ENCODE measurements at places on chromosomes 16 and 17. TPM values are rescaled to one million over a fixed set of nuclear protein-coding genes. Genes with fewer than 3 reads are reported as not detected.

GRCh38 chr17:43369986-43370385, 28.8 kb upstream of the ARL4D start:
- no peak for DNase-seq

- peak; percentile 14 for DNase-seq
Observed at GRCh38 chr17:8946476-8946875, 19.0 kb downstream of the PIK3R5 start.

- DNase-seq: no peak
Observed at GRCh38 chr16:3028716-3029319, 5.0 kb downstream of the THOC6 start.

- no peak for DNase-seq
Observed at GRCh38 chr17:27283060-27283459, 10.9 kb upstream of the WSB1 start.

DNA sequence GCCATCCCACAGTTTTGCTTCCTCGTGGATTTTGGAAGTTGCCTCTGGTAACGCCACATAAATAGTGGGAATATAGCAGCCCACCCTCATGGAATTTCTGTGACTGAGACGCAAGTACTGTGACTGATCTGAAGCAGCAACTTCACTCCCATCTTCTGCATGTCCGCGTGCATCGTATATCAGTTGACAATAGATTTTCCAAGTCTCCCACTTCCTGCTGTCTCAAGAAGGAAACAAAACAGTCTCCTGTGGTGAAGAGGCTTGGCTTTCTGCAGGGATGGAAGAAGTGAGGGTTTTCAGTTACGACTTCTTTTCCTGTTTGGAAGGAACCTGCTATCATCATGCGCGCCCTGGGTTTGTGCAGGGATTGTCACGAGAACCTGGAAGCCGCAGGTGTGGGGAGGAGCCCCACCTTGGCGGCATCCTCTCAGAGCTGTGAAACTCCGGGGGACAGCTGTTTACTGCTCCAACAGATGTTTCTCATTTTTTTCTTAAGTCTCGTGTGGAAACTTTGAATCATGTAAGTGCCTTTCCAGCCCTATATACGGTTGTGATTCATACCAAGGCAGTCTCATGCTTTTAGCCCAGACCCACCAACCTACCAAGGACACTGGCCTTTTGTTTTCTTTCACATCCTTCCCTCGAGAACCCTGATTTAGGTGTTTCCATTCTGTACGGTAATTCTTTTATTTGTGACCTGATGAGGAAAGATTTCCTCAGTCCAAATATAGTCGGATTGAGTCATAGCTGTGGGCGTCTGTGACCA, 57.5 kb downstream of the WIPI1 start:
- peak; percentile 61 for DNase-seq

GRCh38 chr16:31025339-31025738, 8.0 kb upstream of the STX4 start:
- DNase-seq: no peak

DNA sequence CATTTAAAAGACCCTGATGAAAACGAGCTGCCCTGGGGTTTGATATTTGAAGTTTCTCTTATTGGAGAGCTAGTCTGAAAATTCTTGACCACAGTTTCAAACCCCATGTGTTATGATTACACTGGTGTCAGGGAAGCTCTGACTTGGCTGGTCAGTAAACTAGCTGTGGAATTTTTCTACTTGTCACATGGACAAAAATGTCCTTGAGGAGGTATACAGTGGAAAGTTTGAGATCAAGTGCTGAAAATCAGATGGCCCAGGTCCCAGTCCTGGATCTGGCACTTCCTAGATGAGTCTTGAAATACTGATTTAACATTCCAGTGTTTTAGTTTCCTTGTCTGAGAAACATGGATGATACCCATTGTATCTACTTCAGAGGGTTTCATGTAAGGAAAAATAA, 30.7 kb upstream of the SOX9 start:
- peak; percentile 13 for DNase-seq

DNA sequence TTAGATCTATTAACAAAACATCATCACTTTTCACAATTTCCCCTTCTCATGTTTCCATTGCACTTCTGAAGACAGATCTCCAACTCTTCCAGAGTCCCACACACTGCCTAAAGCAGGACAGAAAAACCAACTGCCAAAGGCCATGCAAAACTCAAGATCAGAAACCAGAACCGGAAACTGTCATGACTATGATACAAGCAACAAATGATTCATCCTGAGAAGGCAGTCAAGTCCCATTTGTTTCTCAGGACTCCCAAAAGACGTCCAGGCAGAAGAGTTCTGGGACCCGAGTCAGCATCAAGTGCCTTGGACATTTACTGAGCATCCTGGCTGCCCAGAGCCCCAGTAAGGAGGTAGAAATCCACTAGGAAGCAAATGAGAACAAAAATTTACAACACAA, 38.8 kb downstream of the ERN1 start:
- DNase-seq: no peak

DNA sequence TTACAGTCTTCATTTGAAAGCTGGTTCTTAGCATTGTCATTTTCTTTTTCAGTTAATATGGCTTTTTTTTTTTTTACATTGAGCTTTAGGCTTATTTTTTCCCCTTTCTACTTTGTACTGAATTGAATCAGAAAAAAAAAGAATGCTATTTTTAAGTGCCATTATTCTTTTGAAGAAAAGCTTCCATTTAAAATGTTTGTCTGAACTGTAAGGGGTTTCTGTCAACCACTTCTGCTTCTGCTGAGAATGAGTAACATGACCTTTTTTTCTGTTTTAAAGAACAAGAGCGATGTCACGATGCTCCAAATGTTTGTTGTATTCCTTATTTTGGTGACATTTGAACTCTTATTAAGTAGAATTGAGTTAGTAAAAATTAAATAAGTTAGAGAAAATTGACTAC, 50.0 kb downstream of the MRTFB start:
- no peak for DNase-seq

DNA sequence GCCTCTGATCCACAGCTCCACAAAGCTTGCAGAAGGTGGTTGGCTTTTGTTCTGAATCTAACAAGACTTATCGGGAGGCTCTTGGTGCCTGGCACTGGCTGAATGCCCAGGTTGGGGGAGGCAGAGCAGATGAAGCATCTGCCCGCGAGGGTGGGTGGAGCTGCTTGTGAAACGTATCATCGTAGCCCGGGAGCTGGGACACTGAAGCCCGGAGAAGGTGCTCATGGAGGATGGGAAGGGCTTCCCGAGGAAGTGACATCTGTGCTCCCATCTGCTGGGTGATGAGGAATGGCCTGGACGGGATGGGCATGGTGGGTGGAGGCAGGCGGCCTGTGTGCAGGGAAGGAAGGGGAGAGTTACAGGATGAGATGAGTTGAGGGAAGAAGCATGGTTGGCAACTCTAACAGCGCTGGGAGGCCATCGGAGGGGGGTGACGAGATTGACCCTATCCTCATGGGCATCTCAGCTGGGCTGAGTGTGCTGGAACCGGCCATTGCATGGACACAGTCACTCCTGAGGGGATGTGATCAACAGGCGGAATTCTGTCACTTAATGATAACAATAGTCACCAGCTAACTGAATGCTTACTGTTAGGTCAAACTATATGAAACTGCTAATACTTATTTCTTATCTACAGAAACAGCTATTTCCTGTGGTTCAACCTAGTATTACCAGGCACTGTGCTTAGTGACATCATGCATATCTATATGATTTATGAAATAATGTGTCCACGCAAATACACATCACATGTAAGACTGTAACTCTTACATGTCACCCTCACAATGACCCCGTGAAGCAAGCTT, 102.7 kb downstream of the ABCC6 start:
- DNase-seq: no peak

- DNase-seq: no peak
Observed at GRCh38 chr16:162271-162991, 3.3 kb upstream of the HBM start.

- no peak for DNase-seq
Observed at GRCh38 chr17:67946513-67946912, 49.8 kb downstream of the C17orf58 start.

GRCh38 chr16:86498155-86498670, 12.1 kb upstream of the FOXF1 start:
- no peak for DNase-seq

GRCh38 chr16:67993207-67994039, 5.9 kb downstream of the DPEP2 start:
- DNase-seq: peak; percentile 85

DNA sequence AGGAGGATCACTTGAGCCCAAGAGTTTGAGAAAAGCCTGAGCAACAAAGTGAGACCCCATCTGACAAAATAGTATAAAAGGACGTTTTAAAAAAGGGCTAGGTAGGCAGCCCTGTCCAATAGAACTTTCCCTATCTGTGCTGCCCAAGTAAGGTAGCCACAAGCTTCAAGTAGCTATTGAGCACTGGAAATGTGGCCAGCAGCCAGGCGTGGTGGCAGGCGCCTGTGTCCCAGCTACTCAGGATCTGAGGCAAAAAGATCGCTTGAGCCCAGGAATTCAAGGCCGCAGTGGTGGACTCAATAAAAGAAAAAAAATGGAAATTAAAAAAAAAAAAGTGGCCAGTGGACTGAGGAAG, 1.5 kb upstream of the NQO1 start:
- DNase-seq: no peak

DNA sequence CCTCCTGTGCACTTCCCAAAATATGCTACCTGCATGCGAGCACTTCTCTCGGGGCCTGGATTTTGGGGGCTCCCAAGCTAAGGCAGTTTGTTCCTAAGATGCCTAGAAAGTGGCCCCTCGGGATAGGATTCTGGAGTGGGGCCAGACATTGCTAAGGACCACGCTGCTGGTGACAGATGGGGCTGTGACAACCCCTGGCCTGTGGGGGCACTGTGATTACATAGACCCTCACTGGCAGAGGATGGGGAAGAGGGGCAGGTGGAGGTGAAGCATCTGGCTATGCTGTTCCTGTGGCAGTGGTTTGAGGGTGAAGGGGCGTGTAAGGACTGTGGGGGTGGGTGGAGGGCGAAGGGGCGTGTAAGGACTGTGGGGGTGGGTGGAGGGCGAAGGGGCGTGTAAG, 128.4 kb downstream of the ENGASE start:
- no peak for DNase-seq

The AGRP gene
- total RNA-seq: not detected

The KRTAP9-3 gene
- not detected for total RNA-seq

The TMEM238L gene
- not detected for total RNA-seq

The KRT12 gene
- total RNA-seq: not detected

The ABAT gene
- total RNA-seq: 5.4 TPM

The ATF7IP2 gene
- total RNA-seq: 8.2 TPM

The ZC3H18 gene
- total RNA-seq: 20.0 TPM

The TOX3 gene
- total RNA-seq: 4.9 TPM

The TNFAIP1 gene
- total RNA-seq: 57.2 TPM

The MED13 gene
- total RNA-seq: 129 TPM

The TUBB3 gene
- total RNA-seq: 5.1 TPM

The PRR11 gene
- 5.3 TPM for total RNA-seq

The KRT40 gene
- total RNA-seq: not detected

The OTOA gene
- total RNA-seq: 0.40 TPM

The CD7 gene
- total RNA-seq: 4.4 TPM
